ENCODE measurements at places on chromosomes 16 and 17.

DNA sequence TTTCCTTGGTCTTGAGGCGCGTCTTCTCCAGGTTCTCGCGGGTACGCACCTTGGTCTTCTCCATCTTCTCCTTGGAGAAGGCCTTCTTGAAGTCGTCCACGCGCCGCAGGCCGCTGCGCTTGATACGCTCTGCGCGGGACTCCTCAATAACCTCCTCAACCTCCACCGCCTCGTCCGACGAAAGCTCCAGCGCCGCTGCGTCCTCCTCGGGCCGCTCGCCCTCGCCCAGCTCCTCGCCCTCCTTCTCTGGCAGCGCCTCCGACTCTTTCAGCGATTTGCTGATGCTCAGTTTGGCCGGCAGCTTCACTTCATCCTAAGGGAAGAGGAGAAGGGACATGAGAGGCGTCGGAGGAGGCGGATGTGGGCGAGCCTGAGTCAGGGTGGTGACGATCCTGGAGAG is 16.8 kb upstream of the STAT3 start:
- DNase-seq: no peak

- DNase-seq: no peak
Measured at GRCh38 chr17:31269036-31269577, 27.9 kb downstream of the OMG start.

GRCh38 chr16:2486645-2487516 is 12.0 kb downstream of the TBC1D24 start:
- DNase-seq: peak; percentile 63

DNA sequence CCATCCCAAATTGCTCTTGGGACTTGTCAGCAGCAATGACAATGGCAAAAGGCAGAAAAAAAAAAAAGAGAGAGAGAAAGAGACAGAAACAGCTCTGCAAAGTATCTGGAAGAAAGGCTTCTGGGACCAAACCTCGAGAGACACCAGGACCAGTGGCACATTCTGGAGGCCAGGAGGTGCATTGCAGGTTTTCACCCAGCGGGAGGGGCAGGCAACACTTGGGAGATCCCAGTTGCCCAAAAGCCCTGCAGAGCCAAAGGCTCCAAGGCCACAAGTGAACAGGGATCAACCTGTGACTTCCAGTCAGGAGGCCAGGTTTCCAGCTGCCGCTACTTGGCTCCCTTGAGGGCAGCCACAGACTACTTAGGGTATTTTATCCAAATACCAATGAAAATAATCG is 110.8 kb upstream of the CDH5 start:
- no peak for DNase-seq

GRCh38 chr16:8305201-8305600 is 285.1 kb downstream of the TMEM114 start:
- no peak for DNase-seq

- DNase-seq: no peak
Measured at GRCh38 chr17:76088041-76088867, 9.3 kb downstream of the ZACN start.

GRCh38 chr16:16973707-16974591 is 496.8 kb downstream of the XYLT1 start:
- DNase-seq: no peak

DNA sequence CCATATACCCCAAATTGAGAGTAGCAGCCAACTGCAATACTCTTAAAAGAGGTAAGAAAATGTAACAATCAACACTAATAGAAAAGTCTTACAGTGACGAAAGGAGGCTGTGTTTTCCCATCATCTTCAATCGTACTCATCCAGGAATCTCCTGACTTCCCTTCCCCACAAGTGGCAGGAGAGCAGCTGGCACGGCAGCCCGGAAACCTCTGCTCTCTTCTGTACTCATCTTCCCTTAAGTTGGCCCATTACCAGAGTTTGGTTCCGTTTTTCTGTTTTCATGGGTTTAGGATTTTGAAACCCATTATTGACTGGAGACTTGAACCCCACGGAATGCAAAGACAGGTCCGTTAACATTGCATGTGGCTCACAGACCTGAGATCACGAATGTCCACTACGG is 11.7 kb upstream of the CD300H start:
- no peak for DNase-seq

DNA sequence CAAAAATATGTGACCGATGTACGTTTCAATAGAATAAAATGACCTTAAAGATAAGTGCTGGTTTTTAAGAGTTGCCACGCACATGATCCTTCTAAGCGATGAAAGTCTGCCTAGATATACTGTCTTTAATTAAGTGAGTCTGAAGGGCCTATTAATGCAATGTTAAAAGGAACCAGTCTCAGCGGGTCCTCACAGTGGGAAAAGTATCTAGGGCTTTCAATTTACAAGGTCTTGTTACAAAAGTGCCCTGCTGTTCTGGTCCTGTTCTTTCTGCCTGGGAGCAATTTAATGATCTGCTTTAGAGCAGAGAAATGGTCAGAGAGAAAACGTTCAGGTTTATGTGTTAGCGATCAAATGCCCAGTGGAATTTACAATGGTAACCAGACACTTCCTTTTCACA is 864.0 kb downstream of the KCNJ2 start:
- DNase-seq: no peak

GRCh38 chr17:11598274-11599221 is at the start of gene DNAH9:
Gene DNAH9, plus strand, starts transcription at chr17:11598470. Its CDS starts 29 bp downstream, at chr17:11598499.
- no peak for DNase-seq

DNA sequence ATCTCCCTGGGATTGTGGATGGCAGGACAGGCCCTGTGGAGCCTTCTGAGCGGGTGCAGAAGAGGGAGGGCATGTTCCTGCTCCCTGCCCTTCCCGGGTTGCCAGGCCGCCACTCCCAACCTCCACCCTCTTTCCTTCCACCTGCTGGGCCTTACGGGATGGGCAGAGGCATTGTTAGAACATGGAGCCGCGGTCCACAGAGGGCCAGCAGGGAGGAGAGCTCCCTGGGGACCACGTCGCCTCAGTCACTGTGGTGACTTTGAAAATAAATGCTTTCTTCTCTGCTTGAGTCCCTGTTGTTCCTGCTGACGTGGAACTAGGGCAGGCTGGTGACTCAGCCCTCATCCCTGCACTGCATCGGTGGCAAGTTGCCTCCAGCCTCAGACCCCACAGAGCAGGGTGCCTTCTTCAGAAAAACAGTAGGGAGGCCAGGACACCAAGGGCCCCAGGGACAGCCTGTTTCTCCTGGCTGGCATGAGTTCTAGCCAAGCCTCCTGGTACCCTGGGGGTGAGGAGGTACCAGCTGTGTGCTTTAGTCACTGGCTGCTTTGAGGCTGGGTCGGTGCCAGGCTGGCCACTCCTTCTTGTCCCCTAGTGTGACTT is 224.9 kb downstream of the SEC14L1 start:
- DNase-seq: no peak

GRCh38 chr16:520847-521246 is 6.7 kb upstream of the CAPN15 start:
- DNase-seq: no peak

GRCh38 chr17:63699638-63700527 is at the start of gene LIMD2:
Gene LIMD2, minus strand, starts transcription at chr17:63700125. Its CDS starts 827 bp downstream, at chr17:63699298.
- DNase-seq: peak; percentile 83

DNA sequence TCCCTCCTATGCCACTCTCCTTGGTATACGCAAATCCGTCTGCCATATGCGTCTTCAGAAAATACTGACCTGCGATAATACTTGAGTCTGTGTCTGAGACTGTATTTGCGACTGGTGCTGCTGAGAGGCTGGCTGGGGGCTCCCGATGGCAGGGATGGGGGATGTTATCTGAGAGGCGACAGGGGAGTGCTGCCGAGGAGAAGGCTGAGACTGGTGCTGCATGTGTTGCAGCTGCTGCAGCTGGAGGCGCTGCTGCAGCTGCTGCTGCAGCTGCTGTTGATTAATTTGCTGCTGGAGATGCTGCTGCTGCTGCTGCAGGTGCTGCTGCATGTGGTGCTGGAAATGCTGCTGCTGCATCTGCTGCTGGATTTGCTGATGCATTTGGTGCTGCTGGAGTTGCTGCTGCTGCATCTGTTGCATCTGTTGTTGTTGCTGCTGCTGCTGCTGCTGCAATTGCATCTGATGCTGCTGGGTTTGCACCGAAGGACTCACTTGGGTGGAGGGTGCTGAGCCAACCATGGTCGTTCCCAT is 107.7 kb downstream of the TOX3 start:
- no peak for DNase-seq

GRCh38 chr17:3689262-3690093 is 6.5 kb downstream of the P2RX5 start:
- no peak for DNase-seq

DNA sequence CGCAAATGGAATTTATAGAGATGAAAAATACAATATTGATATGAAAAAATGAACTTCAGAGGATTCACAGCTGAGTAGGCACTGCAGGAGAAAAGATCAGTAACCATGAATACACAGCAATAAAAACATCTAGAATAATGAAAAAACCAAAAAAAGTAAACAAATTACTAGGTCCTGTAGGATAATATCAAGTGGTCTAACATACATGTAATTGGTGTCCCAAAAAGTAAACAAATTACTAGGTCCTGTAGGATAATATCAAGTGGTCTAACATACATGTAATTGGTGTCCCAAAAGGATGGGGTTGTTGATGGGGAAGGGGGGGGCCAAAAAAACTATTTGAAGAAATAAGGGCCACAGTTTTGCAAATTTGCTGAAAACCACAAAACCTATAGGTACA is 43.4 kb downstream of the ZNF18 start:
- DNase-seq: no peak

DNA sequence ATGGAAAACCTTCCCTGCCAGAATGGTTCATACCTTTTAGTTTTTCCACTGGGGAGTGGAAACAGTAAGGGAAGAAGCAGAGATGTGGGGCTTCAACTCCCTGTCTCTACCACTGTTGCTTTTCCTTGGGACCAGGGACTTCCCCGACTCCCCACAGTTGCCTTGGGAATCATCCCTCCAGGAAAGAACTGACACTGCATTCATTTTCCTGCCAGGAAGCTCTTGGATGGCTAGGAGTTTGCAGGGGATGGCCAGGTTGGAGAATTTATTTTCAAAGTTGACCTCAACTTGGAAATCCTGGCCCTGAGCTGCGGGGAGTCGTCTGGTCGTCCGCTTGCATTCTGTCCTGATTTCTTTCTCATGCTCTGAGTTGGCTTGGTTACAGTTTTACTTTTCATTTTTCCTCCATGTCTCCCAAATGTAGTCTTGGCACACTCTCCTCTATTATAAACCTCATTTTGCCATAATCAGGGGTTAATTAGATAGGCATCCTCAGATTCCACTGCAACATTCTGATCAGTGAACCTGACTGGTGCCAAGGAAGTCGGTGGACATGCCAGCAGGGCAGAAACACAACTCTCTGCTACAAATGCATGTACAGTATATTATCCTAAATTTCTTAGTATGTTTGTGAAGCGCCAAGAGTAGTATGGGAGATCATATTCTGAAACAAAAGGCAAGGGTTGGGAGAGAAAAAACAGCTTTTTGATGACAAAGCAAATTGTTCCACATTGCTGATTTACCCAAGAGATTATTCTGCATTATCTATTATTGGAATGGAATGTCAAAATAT is 220.5 kb upstream of the XYLT1 start:
- no peak for DNase-seq

DNA sequence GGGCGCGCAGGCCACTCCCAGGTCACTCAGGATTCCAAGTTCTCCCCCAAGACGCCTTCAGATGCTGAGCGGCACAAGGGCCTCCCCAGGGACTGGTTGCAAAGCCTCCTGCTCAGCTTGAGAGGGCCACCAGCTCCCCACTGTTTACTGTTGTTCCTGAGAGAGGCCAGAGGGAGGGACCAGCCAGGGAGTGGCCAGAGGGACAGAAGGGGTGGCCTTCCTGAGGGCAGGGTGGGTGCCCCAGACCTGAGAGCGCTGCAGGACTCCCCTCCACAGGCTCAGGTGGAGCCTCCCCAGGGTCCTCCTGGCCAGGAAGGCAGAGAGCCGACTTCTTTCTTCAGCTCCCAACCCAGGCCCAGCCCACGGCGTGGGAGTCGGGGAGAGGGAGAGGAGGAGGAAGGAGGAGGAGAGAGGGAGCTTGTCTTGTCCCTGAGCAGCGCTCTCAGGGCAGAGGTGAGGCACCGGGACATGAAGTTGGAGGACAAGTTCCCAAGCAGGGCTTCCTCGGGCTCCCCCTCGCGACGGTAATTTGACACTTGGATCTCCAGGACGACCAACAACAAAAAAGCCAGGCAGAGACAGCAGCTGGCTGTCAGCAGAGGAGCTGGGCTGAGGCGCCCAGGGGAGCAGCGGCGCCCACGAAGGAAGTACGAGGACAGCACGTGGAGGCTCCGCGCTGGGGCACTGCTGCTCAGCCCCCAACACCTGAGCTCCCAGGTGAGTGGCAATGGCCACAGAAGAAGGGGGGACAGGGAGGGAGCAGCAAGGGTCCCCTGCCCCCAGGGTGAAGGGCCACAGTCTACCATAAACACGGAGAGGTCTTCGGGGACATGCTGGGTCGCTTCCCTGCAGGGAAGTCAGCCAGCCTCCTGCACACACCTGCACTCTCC is 497 bp downstream of the SMIM5 start:
- peak; percentile 36 for DNase-seq

- no peak for DNase-seq
Measured at GRCh38 chr17:59858932-59859331, 33.8 kb downstream of the TUBD1 start.

DNA sequence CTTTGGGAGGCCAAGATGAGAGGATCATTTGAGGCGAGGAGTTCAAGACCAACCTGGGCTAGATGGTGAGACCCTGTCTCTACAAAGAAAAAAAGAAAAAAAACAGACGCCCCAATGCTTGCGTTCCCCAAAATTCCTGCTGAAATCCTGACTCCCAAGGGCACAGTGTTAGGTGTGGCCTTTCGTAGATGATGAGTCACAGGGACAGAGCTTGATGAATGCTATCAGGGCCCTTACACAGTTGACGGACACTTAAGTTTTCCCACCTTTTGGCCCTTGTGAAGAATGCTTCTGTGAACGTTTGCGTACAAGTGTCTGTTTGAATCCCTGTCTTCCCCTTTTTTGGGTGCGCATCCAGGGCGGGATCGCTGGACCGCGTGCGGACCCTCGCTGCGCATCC is 16.5 kb upstream of the ZNF750 start:
- no peak for DNase-seq

DNA sequence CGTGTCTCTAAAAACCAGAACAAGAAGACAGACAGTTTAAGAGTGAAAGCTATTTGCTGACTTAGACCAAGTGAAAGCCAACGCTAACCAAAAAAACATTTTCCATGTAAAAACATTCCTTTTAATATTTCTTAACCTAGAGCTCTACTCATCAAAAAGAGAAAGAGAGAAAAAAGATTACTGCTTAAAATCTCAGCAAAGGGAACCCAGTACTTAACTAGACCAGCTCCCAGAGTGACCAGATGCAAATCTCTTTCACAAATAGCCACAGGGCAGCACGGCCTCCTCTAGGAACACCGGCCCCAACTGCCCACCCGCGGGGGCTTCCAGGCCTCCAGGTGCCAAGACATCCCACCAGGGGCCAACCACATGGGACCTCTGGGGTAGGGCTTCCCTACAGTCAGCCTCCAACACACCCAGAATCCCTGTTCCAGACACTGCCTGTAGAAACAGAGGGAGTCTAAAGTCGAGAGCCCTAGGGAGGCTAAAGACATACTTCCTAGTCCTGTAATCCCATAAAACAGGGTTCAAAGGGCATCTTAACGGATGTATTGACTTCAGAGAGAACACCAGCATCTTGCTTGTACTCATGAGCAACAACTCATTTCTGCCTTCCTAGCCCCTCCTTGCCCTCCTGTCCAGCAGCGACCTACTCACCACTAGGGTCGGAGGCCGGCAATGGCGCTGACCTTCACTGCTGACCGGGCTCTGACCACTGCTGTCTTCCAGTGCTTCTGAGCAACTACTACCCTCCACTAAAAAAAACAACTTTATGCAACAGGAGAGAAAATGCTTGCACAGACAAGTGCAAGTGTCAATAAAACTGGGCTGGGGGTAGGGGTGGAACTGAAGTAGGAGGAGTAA is 21.3 kb downstream of the ZCCHC14 start:
- DNase-seq: no peak
